ENCODE measurements at places on chromosomes 3 and 15. TPM values are rescaled to one million over a fixed set of nuclear protein-coding genes. Genes with fewer than 3 reads are reported as not detected.

NR2E3 gene
- total RNA-seq = 0.19 TPM

ACKR4 gene
- not detected for total RNA-seq

ZDHHC23 gene
- 3.5 TPM for total RNA-seq

PRTG gene
- 10.5 TPM for total RNA-seq

RBSN gene
- 10.9 TPM for total RNA-seq

SELENOK gene
- 21.4 TPM for total RNA-seq

DNASE1L3 gene
- total RNA-seq = not detected

LEKR1 gene
- 0.73 TPM for total RNA-seq

STX19 gene
- total RNA-seq = not detected

TXNRD3 gene
- total RNA-seq = 5.9 TPM

CLEC3B gene
- not detected for total RNA-seq

TIMP4 gene
- 11.9 TPM for total RNA-seq

MED12L gene
- total RNA-seq = 0.23 TPM

SMCO1 gene
- not detected for total RNA-seq

PCYT1A gene
- total RNA-seq = 29.3 TPM

PDZRN3 gene
- not detected for total RNA-seq

CELSR3 gene
- 4.4 TPM for total RNA-seq

TP63 gene
- total RNA-seq = 0.27 TPM

PIGB gene
- total RNA-seq = 12.5 TPM

IL17RC gene
- 34.2 TPM for total RNA-seq

ST8SIA2 gene
- total RNA-seq = 0.23 TPM

FOXB1 gene
- not detected for total RNA-seq

OSBPL10 gene
- total RNA-seq = 16.0 TPM

NPAP1 gene
- total RNA-seq = not detected

CLSTN2 gene
- 0.02 TPM for total RNA-seq

PCSK6 gene
- total RNA-seq = 10.2 TPM

ISL2 gene
- 3.5 TPM for total RNA-seq

SEC22C gene
- 35.2 TPM for total RNA-seq

ABI3BP gene
- 1.7 TPM for total RNA-seq

PSTPIP1 gene
- total RNA-seq = not detected

C3orf85 gene
- not detected for total RNA-seq

GBE1 gene
- 25.0 TPM for total RNA-seq

KLHL24 gene
- total RNA-seq = 8.0 TPM

RARRES1 gene
- total RNA-seq = 11.2 TPM

ACOX2 gene
- total RNA-seq = 7.2 TPM

CHL1 gene
- not detected for total RNA-seq

EAF1 gene
- total RNA-seq = 14.7 TPM

LRCH3 gene
- total RNA-seq = 16.7 TPM

ITIH1 gene
- total RNA-seq = not detected

GOLGA8G gene
- total RNA-seq = not detected

STAC gene
- 2.3 TPM for total RNA-seq

OR5K2 gene
- total RNA-seq = not detected

ISLR gene
- 0.39 TPM for total RNA-seq

GABRR3 gene
- not detected for total RNA-seq

PIERCE2 gene
- 4.2 TPM for total RNA-seq

MYZAP gene
- 0.91 TPM for total RNA-seq

ISLR2 gene
- 0.11 TPM for total RNA-seq

THSD4 gene
- 24.4 TPM for total RNA-seq

AADAC gene
- total RNA-seq = 15.8 TPM

LRRC2 gene
- total RNA-seq = not detected

ROPN1 gene
- total RNA-seq = not detected

Data from A549 treated with Mapracorat at 1 μM for 4 hours (cell line).